ENCODE measurements at places on chromosomes 2 and 18.

GRCh38 chr2:165743442-165743841 is 50.6 kb downstream of the GALNT3 start:
- no peak for DNase-seq

DNA sequence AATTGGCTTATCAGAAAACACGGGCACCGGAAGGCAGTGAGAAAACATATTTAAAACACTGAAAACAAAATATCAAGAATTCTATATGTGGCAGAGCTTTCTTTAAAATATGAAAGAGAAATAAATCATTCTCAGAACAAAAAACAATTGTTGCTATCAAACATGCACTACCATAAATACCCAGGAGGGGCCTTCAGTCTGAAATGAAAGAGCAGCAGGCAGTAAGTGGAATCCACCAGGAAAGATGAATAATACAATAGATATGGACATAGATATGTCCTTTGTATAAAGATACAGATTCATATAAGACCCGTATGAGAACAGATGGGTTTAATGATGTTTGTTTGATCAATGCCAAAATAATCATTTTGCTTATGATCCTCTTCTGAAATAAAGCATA is 142.0 kb downstream of the TMEM18 start:
- no peak for DNase-seq

DNA sequence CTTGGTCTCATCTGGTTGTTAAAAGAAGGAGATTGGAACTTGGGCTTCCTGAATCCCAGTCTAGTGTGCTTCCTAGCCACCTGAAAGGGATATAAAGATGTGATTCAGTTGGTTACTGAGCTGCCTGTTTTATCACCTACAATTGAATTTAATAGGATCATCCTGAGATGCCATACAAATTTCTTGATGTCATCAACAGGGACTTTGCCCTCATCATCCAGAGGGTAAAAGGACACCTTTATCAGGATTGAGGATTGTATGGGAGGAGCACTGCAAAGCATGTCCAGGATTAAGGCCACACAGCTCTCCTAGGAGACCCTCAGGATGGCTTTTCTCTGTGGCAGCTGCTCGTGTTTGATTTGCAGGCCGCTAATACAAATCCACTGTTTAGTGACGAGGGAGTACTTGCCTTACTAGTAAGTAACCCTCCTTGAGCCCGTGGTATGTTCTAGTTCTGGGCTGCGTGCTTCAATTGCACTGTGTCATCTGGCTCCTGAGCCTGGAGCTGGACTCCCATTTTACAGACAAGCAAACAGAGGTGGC is 28.6 kb downstream of the SH3RF3 start:
- no peak for DNase-seq

DNA sequence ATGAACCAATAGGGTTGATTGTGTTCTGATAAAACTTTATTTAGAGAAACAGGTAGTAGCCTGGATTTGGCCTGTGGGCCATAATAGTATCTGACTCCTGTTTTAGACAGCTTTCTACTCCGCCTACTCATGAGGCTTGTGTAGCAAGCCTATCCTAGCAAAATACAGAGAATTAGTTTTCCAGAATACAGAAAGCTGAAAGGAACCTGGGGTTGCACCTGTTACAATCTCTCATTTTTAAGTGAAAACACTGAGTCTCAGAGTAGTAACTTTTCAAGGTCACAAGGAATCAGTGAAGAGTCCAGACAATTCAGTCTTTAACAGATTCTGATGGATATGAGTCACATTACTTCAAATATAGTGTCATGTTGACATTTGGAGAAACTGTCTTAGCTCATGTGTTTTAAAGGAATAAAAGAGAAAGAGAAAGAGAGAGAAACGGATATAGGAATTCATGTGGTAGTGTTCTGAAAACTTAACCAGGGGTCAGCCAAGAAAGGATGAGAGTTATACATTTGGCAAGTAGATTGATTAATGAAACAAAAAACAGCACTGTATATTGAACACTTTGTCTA is 17.0 kb downstream of the ARHGAP28 start:
- no peak for DNase-seq

DNA sequence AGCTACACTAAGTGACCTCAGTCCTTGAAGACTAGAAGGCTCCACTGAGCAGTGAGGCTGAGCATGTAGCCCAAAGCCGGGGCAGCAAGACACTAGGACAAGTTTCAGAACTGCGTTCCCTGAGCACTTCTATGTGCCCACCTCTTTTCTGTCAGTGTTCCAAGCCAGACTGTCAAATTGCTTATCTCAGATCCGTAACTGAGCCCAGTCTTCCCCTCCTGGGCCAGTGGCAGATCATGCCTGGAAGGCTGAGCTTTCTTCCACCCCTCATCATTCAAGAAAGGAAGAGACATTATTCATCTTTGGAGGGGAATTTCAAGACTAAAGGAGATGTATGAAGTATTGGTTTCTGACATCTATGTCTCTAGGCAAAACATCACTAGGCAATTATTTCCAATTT is 49.8 kb downstream of the EML6 start:
- DNase-seq = no peak

DNA sequence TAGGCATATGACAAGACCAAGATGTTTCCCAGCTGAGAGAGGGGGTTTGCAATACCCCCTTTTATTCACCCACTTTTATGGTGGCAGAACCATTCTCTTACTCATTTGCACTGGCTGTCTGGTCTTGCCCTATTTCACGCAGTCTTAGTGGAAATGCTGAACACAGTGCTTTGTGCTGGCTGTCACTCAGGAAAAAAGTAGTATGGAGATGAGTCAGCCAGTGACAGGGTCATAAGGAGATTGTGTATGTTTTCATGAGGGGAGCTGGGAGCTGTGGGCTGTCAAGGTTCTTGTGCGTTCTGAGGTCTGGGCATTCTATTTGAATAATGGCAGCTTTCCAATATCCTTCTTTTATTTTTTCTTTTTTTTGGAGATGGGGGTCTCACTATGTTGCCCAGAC is 10.9 kb upstream of the CNRIP1 start:
- no peak for DNase-seq

- no peak for DNase-seq
These were observed 29.0 kb upstream of the LAPTM4A start for GRCh38 chr2:20080428-20080827.

- DNase-seq = peak; percentile 47
These were observed 749 bp upstream of the EIF2AK3 start for GRCh38 chr2:88627856-88628570.

DNA sequence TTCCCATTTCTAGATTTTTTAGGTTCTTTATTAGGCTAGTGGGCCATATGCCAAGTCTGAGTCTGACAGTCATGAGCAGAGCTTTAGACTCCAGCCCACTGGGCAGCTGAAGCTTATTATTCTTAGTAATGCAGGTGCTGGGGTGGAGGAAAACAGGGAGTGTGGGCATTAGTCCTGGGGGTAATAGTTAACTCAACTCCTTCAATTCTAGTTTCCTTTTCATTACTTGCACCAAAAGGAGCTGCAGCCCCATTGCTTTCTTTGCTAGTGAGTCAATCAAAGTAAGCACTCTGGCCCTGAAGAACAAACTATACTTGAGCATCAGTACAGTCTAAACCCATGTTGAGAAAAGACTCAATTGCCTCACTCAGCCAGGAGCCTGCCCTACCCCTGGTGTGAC is 35.5 kb downstream of the ICOS start:
- DNase-seq = no peak

DNA sequence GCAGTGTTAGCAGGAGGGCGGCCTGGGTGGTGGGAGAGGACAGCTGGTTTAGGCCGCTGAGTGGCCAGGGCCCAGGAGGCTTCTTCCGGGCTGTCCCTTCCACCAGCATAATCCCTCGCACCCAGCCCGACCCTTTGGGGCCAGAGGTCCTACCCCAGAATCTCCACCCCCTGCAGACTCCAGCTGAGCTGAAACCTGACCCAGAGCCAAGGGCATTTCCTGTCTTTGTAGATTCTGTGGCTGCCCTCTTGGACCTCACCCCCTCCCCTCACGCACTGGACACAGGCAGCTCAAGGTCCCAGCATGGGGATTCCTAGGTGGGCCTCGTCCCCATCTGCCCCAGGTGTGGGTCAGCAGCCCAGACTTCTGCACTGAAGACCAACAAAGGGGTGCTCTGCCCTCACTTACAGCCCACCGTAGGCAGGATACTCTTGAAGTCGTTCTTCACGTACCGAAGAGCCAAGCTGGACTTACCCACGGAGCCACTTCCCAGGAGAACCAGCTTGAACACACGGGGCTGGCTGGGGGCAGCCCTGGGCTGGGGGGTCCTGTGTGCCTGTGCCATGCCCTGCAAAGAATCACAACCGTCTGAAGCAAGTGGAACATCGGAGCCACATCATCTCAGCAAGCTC is 4.8 kb downstream of the RAB17 start:
- DNase-seq = no peak

- no peak for DNase-seq
These were observed 6.3 kb downstream of the TLK1 start for GRCh38 chr2:171154348-171154747.

DNA sequence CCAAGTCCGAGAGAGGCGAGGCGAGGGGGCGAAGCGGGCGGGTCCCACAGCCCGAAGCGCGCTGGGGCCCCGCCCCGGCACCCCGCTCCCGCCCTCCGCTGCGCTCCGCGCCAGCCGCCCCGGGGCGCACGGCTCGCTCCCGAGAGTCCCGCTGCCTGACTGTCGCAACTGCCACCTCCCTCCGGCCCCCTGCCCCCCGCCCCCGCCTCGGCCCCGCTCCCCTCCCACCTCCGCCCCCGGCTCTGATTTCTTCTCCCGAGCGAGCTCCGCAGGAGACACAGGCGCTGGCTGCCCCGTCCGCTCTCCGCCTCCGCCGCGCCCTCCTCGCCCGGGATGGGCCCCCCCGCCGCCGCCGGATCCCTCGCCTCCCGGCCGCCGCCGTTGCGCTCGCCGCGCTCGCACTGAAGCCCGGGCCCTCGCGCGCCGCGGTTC is at the start of gene WNT6:
TSS of gene WNT6 (plus strand) at position 250 of the 432 bp plus-strand sequence. CDS start 233 bp downstream, outside the sequence.
- no peak for DNase-seq

DNA sequence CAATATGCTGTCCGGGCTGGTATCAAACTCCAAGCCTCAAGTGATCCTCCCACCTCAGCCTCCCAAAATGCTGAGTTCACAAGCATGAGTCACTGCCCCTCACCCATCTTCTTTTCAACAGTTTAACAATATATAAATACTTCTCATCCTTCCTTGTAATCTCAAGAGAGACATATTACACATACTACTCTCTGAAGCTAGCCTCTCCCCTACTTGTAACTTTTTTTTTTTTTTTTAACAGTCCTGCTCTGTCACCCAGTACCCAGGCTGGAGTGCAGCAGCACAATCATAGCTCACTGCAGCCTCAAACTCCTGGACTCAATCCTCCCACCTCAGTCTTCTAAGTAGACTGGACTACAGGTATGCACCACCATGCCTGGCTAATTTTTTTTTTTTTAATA is 5.7 kb downstream of the GFPT1 start:
- no peak for DNase-seq

DNA sequence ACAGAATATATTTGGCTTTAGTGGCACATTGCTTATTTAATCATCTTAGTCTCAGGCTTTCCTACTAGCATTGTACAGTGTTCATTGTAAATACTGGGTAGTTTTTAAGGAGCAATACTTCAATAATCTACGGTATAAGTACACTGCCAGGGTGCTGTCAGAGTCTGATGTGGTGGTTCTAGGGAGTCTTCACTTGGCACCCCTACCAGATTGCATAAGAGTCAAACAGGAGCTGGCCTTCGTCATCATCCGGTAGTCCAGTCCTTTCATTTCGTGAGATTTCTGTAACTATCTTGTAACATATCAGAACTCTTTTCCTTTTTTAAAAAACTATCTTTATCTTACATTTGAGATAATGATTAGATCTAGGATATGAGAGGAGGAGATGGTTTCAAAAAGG is 91.1 kb downstream of the ZNF532 start:
- DNase-seq = no peak

- DNase-seq = peak; percentile 6
These were observed 2.0 kb downstream of the LYPD6B start for GRCh38 chr2:149040451-149040850.

GRCh38 chr2:117856415-117857210 is 42.1 kb downstream of the DDX18 start:
- no peak for DNase-seq

DNA sequence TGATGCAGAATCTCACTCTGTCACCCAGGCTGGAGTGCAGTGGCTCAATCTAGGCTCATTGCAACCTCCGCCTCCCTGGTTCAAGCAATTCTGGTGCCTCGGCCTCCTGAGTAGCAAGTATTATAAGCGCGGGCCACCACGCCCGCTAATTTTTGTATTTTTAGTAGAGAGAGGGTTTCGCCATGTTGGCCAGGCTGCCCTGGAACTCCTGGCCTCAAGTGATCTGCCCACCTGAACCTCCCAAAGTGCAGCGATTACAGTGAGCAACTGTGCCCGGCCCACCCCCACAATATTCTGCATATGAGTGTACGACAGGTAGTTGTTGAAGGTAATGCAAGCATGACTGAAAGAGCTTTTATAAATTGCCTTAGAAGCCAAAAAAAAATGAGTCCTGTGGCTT is 1.2 kb downstream of the WDR75 start:
- DNase-seq = no peak

- no peak for DNase-seq
These were observed 83.8 kb downstream of the AGAP1 start for GRCh38 chr2:235577404-235578330.

GRCh38 chr2:9699139-9700108 is 68.6 kb upstream of the YWHAQ start:
- no peak for DNase-seq

DNA sequence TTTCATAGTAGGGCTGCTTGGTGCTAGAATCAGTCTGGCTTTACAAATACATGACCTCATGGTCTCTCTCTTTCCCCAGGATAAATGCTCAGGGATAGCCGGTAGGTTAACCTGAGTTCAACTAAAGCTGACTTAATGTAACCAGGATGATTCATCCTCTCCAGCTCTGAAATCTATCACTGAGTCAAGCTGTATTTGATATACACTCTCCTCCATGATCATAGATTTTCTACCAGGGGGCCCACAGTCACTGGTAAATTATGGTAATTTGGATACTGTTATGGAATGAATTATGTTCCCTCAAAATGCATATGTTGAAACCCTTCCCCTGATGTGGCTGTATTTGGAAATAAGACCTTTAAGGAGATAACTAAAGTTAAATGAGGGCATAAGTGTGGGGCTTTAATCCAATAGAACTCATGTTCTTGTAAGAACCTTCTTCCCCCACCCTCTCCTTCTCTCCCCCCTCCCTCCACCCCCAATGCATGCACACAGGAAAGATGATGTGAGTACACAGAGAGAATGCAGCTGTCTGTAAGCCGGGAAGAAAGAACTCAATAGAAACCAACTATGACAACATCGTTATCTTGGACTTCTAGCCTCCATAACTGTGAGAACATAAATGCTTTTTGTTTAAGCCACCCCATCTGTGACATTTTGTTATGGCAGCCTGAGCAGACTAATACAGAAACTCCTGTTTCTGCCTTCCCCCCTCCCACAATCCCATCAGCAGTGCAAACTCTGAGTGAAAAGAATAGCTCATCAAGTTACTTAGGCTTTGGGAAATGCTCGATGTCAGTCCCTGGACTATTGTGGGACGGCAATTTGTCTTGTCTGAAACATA is 134.9 kb upstream of the KYNU start:
- DNase-seq = no peak

DNA sequence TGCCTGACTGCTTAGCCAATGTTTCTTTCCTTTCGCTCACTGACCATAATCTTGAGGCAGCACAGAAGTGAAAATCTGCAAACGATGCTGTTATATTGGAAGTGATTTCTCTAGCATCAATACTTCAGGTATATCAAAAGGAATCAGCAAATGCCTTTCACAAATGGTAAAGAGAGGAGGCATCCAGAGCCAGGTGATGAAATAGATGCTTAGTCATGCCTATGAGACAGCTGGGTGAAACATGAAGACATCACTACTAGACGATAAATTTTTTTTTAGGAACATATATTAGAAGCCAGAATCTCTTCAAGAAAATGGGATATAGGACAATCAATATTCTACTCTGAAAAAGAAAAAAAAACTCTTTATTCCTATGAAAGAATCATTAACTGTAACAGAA is 249.2 kb upstream of the SLC39A10 start:
- no peak for DNase-seq
